ENCODE measurements at places on chromosomes 5 and 9.

DNA sequence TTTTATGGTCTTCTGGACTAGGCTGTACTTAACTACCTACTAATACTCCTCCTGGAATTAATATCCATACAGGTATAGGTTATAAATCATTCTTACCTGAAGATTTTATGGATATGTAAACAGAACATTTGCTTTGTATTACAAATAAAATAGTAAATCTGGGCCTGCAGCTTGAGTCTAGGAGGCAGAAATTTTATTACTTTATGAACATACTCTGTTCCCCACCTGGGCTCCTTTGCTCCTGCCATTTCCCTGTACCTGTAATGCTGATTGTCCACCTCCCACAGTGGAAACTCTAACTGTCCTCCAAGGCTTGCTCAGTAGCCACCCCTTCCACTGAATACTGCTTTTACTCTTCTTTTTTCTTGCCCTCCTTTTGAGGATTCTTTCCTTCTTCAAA is 108.0 kb downstream of the PAM start:
- DNase-seq: no peak

- no peak for DNase-seq
Measured at GRCh38 chr5:178551059-178551458, 39.1 kb downstream of the COL23A1 start.

- DNase-seq: peak; percentile 44
Measured at GRCh38 chr9:135992486-135993408, 31.6 kb upstream of the UBAC1 start.

GRCh38 chr9:124632077-124632621 is 125.0 kb upstream of the NR5A1 start:
- no peak for DNase-seq

DNA sequence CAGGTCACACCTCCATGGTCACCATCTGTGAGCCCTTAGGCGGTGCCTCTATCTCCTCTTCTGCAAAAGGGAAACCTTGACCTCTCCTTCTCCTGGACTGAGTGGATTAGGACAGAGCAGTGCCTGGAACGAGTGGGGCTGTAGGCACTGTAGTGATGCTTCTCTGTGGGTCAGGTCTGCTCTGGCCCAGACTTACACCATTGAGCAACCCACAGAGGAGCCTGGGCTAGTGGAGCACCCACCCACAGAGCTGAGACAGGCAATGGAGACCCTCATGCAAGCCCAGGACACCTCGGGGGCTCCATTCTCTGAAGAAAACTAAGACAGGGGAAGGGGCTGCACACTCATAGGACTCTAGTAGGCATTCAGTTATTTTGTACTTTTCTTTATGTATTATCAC is 400.6 kb downstream of the GADD45G start:
- DNase-seq: no peak

- no peak for DNase-seq
Measured at GRCh38 chr9:25703701-25704357, 25.6 kb upstream of the TUSC1 start.

GRCh38 chr5:172058088-172058487 is 51.6 kb upstream of the FBXW11 start:
- no peak for DNase-seq

DNA sequence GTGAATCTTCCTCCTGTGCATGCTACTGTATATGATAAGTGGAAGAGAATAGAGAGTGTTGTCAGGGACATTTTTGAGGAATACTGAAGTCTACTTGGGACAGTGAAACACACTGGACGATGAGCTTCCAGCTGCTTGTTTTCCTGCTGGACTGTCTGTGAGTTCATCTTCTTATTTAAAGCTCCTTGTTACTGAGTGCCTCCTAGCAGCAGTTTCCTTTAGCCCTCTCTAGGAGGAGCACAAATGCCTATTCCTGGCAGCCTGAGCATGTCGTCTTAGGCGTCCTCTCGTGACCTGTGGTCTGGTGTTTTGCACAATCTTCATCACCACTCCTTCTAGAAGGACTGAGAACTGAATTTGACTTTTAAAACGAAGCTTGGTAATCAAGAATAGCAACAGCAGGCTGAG is 43.8 kb downstream of the ANKRD33B start:
- peak; percentile 45 for DNase-seq

DNA sequence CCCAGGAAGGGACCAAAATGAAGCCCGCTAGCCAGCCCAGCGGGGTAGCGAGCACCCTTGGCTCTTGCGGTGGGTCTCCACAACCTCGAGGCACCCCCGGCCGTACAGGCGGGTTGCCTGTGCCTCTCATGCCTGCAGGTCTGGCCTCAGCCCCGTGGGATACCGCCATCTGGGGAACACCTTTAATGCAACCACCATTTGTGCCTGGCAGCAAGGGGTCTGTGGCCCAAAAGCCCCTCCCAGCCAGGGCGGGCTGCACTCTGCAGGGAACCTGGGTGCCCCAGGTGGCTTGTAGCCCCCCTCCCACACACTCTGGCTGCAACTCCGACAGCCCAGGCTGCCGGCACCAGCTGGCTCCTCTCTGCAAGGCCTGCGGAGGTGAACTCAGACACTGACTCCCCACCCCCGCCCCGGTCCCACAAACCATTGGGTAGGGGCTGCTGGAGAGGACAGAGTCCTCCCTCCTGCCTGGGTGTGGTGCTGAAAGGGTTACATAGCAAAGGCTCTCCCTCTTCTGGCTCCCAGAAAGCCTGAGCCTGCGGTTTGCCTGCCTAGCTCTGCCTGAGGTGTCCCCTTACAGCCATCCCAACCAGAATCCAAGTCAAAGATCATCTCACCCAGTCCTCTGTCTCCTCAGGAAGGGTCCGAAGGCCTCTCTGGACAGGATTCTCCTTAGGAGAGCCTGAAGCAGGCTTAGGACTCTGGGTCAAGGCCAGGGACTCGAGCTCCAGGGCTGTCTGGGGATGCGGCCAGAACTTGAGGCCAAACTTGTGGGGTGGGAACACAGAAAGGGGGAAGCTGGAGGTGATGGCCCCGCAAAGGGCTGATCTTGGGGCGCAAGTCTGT is 109.4 kb downstream of the PSD2 start:
- peak; percentile 1 for DNase-seq

- peak; percentile 81 for DNase-seq
Measured at GRCh38 chr9:114653556-114654159, 3.9 kb downstream of the TEX53 start.

DNA sequence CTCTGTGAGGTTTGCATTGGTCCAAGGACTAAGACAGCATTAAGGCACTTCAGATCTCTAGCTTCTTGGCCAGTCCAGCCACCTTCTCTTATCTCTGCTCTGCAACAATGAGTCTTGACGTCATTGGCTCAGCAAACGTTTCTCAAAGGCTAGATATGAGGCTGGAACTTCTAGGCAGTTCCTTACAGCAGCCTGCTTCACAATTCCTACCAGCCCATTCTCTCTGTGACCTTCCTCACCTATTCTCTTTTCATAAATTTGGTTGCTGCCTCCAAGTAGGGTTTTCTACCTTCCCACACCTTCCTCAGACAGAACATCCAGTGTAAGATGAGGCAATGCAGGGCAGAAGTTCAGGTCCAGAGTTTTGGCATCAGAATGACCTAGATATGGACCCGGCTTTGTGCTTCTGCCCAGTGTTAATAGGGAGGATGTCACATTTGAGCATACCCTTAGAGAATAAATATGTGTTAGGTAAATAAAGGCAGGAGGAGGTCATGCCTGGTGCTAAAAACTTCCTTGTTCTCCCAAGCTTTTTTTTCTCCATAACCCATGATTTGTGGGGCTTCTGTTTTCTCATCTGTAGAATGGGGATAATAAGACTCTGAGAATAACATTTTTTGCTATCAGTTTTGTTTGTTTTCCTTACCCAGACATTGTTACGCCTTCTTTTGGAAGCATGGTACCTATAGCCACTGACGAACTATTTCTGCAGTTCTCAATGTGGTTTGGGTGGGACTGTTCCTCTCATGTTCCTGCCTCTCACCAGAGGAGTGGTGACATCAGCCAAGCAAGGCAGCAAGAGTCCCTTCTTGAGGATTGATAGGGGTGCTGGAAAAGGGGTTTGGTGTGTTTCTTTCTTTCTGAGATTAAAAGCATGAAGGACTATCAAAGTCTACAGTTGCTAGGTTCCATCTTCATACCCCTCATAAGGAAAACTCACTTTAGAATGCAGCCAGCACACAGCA is 220.6 kb upstream of the TRIM32 start:
- DNase-seq: no peak

- DNase-seq: no peak
Measured at GRCh38 chr5:63803165-63803564, 159.1 kb downstream of the HTR1A start.

- DNase-seq: no peak
Measured at GRCh38 chr9:96033896-96034295, 158.4 kb downstream of the ERCC6L2 start.

DNA sequence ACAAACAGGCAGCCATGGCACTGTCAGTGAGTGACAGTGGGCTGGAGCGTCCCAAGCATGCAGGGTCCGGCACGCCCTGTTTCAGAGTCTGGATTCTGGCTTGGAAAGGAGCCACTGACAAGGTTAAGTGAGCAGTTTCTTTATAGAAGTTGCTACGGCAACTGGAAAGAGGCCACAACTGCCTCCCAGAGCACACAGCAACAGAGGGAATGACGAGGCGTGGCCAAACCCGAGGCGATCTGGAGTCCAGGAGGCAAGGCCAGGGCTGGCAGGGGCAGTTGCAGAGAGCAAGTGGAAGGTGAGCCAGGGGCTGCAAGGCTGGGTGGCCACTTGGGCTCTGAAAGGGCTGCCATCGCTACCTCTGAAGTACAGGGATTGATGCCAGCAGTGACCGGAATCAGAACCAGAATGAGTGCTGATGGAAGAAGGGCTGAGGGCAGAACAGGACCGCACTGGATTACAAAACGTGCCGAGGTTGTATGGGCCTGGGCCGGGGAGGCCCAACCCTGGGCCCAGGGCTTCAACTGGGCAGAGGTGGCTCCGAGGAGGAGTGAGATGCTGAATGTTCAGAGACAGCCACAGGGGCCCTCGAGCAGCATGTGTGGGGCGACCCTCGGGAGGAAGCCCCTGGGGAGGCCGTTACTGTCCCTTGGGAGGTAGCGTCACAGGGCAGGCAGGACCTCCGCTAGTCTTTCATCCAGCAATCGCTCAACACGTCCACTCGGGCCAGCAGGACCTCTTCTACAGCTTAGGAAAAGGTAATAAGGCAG is 4.6 kb downstream of the MRPL41 start:
- DNase-seq: no peak

- DNase-seq: no peak
Measured at GRCh38 chr5:8209500-8209899, 340.6 kb downstream of the MTRR start.

GRCh38 chr5:129508606-129509005 is 48.5 kb downstream of the ADAMTS19 start:
- no peak for DNase-seq

DNA sequence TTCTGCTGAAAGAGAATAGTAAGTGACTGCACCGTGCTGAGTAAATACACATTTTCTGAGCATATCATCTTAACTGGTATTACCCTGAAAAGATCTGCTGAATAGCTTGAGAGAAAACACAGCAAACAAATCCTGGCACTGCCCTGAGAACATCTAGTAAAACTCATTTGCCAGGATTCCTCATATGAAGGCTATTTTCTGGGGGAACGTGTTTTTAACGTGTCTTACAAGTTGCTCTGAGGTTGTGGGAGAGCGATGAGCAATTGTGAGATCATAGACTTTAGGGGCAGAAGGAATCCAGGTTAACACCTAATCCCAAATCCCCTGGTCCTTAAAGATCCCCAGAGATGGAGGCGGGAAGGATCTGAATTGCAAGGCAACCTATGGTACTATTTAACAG is 331.9 kb upstream of the RFX3 start:
- DNase-seq: no peak

DNA sequence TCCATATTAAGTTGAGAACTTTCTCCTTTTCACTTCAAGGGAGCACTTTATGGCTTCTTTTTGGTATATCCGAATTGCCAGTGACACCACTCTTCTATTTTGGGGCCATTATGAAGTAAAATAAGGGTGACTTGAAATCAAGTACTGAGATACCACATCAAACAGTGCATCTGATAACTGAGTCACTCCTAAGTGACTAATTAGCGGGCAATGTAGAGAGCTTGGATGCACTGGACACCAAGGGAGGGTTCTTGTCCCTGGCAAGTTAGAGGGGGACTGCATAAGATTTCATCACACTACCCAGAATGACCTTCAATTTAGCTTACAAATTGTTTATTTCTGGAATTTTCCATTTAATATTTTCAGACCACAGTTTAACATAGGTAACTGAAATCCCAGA is 813.9 kb upstream of the CDH10 start:
- DNase-seq: no peak

- peak; percentile 80 for DNase-seq
Measured at GRCh38 chr5:178113141-178113787, at the start of gene N4BP3. Gene N4BP3 (plus strand): TSS chr5:178113532. CDS start chr5:178119584, 6,052 bp downstream.

DNA sequence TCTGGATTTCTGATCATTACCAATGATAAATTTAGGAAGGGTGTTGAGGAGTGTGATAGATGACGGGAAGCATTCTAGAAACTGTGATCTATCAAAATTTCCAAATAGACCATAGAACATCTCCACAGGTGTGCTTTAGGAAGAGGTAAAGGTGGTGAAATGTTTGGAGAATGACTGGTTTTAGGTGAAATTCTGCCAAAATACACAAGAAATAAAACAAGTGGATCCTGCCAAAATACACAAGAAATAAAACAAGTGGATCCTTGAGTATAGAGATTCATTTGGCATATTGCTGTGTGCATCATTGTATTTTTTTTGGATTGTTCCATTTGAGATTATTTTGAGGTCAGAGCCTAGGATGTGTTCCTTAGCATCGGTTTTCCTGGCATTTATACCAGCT is 88.3 kb upstream of the CTNND2 start:
- no peak for DNase-seq

- no peak for DNase-seq
Measured at GRCh38 chr5:137760719-137761516, 6.8 kb upstream of the HNRNPA0 start.

GRCh38 chr5:38782180-38782835 is 63.5 kb upstream of the OSMR start:
- DNase-seq: no peak

GRCh38 chr9:84338792-84339191 is 1.8 kb downstream of the SLC28A3 start:
- no peak for DNase-seq
